SK-N-MC (cell line): ENCODE measurements at places on chromosomes 3 and 15.

DNA sequence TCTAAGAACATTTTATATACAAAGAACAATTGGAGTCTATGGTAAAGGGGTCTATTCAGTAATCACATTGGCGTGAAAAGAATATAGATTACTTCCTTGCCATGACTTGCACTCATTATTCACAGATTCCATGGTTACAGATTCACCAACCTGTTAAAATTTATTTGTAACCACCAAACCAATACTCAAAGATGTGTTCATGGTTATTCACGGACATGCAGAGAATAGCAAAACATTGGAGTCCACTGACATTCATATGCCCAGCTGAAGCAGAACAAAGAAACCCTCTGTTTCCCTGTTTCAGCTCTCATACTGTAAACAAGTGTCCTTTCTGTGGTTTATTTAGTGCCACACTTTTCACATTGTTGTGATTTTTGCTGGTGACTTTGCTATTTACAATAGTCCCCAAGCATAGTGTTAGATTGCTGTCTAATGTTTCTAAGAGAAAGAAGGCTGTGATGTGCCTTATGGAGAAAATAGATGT lies 185.8 kb upstream of the TTC14 start:
- DNase-seq, result no peak

- no peak for DNase-seq
These were observed 5.6 kb downstream of the LINGO1 start for GRCh38 chr15:77627067-77627466.

DNA sequence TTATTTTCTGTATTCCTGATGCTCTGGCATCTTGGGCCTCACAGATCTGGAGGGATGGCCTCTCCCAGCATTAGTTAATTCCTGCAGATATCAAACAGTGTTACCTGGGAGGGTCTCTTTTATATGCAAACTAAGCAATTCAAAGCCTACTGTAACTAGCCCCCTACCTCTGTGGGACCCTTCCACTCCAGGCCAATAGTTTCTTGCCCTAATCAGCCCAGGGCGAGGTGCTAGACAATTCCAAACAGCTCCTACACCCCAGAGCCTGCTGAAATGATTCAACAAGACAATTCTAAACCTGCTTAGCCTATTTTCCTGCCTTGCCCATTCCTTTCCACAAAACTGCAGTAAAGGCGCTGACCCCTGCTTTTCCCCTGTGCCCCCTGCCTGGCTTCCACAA lies 106.6 kb upstream of the IGSF10 start:
- DNase-seq, result no peak

- no peak for DNase-seq
These were observed 19.0 kb downstream of the SEMA7A start for GRCh38 chr15:74414603-74415338.

- peak; percentile 3 for DNase-seq
These were observed 217.6 kb downstream of the ARRDC4 start for GRCh38 chr15:98177966-98178592.

GRCh38 chr3:190108804-190109203 lies 11.9 kb downstream of the P3H2 start:
- DNase-seq, result no peak

GRCh38 chr3:4647411-4647810 lies 154.3 kb downstream of the ITPR1 start:
- no peak for DNase-seq

GRCh38 chr3:168473334-168473890 lies 377.7 kb upstream of the GOLIM4 start:
- no peak for DNase-seq

- no peak for DNase-seq
These were observed 2.9 kb downstream of the CCNL1 start for GRCh38 chr3:157156837-157157635.

- DNase-seq, result no peak
These were observed 4.6 kb upstream of the SIN3A start for GRCh38 chr15:75455982-75456531.

DNA sequence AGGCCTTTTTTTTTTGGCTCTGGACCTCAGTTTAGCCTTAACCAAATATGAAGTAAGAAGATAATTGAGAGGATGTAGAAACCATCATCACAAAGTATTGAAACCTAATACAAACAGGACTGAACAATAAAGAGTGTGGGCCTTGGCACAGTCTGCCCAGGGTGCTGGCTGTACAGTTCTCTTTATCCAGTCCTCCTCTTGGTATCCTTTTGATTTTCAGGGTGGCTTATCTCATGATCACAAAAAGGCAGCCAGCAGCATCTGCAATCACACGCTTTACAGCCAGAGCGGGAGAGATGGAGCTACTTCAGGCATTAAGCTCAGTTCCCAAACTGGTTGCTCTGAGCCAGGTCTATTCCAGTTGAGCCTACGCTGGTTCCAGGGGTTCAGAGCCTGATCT lies 239.7 kb downstream of the RPLP1 start:
- DNase-seq, result no peak

- no peak for DNase-seq
These were observed 130.6 kb downstream of the FAM174B start for GRCh38 chr15:92524874-92525565.

GRCh38 chr15:72423256-72423655 lies 25.2 kb downstream of the TMEM202 start:
- DNase-seq, result no peak

GRCh38 chr15:69626095-69627066 lies 173.8 kb downstream of the RPLP1 start:
- DNase-seq, result no peak

- DNase-seq, result no peak
These were observed 1.3 kb downstream of the PIK3CA start for GRCh38 chr3:179149406-179149867.

DNA sequence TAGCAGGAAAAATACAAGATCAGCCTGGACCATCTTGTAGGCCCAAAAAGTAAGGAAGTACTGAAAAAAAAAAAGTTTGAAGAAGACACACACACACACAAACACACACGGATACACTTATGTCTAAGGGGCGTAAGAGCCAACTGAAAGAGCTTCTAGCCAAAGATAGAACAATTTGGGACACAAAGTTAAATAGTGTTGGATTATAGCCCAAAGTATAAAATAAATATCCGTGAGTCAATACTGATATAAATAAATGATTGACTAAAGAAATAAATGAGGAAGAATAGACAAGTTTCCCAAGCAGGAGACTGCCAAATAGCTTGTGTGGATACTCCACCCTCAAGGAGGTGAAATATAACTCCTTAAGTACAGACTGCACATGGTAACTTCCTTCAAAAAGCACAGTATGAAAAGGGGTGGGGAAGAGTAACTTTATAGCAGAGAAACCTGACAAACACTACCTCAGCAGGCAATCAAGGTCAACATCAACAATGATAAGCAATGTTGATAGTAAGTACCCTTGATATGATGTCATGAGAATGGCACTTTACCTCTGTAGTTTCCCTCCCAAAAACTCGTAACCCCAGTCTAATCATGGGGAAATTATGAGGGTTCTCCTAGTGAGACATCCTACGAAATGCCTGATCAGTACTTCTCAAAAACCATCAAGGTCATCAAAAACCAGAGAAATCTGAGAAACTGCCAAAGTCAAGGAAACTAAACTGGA lies 187.3 kb upstream of the ATP11B start:
- DNase-seq, result no peak

GRCh38 chr3:161389445-161390035 lies 18.2 kb upstream of the SPTSSB start:
- DNase-seq, result no peak

GRCh38 chr15:68054628-68055223 lies 611 bp downstream of the PIAS1 start:
- DNase-seq, result no peak

DNA sequence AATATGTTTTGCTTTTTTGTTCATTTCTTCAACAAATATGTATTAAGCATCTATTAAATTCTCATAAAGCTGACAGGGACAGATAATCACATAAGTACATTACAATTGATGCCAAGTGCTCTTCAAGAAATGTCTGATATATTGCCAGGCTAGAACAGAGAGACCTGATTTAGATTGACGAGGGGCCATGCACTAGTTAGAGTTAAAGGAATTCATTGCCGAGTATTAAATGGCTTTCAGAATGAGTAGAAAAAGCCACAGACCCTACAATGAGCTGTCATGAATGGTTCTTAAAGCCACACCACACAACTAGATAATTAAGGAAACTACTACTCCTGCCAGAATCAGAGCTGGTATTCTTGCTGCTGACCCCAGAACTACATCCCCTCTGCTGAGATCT lies 250.2 kb upstream of the MME start:
- DNase-seq, result no peak

DNA sequence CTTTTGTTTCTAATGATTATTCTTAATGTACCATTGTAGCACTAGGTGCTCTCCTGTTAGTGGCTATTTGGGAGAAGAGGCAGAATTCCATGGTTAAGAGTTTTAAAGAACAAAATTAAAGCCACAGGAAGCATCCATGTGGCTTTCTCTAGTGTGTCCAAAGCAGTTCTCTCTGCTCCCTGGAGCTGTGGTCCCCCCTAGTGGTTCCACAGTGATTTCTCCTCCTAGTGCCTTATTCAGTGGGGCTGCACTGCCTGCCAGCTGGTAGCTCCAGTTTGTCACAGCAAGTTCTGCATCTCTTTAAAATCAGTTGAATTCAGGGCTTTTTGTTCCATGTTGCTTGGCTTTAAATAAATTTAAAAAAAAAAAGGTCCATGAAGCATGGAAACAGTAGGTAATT lies 39.6 kb upstream of the FAM98B start:
- no peak for DNase-seq

DNA sequence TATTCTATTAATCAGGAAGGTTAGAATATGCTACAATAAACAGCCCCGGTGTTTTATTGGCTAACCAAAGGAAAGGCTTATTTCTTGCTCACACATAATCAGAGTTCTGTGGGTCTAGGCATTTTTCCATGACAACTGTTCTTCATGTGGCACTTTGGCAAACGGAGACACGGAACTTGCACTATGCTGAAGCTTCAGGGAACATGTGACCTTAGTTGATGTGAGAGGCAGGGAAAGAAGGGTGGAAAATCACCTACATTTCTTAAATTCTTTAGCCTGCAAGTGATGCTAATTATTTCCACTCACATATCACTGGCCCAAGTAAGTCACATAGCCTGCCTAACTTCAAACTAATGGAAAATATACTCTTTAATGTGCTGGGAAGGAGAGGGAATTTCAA lies 344.6 kb downstream of the SV2B start:
- DNase-seq, result no peak

DNA sequence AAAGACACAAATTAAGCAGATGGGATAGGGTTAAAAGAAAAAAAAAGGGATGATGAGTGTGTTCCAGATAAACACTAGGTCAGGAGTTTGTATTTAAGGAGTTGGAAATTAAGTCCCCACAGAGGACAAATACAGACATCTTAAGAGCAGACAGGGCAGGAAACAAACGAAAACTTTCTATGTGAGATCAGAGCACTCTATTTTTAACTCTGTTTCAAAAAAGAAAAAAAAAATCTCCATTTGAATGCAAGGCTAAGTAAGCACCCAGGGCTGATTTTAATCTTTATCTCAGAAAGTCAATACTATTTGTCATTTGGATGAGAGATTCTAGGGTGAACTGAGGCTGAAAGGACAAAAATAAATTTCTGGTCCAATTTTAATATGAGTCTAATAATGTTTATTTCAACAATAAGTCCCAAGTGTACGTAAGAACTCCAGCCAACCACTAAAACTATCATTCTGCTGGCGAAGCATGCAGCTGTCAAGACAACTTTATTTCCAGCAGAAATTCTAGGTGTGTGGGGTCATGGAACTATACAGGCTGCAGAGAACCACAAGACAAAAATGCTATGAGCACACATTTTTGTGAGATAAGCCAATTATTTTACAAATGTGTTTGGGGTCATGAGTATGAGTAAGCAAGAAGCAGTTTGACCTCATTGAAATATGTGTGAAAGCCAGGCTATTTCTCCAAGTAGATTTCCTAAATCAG lies 186.1 kb downstream of the FMN1 start:
- DNase-seq, result no peak

GRCh38 chr15:74897300-74897701 lies 7.5 kb downstream of the MPI start:
- no peak for DNase-seq

DNA sequence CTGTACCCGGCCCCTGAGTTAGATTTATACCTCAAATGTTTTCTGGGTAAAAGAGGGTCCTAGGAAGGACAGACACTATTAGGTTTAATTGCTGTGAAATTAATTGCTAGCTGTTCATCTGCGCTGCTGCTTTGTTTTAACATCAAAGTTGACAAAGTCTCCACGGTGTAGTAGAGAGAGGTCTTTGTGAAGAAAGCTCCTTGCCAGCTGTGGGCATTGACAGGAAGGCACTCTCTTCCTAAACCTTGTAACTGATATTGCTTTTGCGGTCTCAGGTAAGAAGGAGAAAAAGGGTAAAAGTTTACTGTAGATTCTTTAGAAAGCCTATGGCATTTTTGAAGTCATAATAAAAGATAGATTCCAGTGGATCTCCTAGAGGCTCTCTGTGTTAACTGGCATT lies 68.1 kb downstream of the PTPRG start:
- no peak for DNase-seq

DNA sequence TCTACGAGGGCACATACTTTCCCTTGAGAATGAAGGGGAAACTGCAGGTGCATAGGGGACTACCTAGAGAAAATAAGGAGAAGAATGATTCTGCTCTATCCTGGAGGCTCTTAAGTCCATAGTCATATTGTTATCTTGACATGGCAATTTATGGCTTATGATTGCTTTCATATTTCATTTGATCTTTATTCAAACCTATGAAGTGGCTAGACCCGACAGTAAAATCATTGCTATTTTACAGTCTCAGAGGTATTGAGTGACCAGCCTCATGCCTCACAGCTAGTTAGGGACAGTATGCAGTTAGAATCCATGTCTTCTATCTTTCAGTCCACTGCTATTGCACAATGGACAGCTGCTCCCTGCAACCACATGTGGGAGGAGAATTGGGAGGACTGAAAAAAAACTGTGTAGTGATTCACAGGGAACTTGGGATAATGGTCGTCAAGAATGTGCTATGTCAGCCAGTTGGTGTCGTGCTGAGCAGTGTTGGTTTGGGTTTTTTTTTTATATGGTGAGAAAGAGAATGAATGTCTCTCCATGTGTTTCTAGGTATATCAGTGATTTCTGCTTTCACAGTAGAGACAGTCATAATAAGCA lies 63.2 kb upstream of the SPPL2A start:
- no peak for DNase-seq

DNA sequence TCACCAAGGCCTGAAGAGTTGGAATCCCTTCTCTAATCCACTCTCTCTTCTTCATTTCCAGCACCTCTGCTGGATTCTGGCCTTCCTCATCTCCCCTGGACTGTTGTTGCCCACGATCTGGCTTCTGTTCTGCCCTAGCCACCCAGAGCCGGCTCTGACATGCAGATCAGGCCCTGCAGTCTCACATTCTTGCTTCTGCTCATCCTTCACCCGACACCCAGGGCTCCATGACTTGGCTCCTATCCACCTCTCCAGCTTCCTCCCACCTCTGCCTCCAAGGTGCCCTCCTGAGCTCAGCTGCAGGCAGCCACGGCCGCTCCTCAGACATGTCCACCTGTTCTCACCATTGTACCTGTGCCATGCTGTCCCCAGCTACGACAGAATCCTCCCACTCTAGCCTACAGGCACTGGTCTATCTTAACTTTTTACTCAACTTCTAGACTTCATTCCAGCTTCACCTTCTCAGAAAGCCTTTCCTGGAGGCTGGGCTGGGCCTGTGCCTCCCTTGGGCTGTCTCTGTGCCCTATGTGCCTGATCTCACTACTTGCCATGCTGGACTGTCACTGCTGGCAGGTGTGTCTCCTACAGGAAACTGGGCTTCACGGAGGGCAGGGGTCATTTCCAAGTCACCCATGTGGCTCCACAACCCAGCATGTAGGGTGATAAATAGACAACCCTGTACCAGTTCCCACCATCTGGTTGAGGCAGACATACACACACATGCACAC lies 16.0 kb upstream of the TBC1D21 start:
- no peak for DNase-seq

- no peak for DNase-seq
These were observed 42.9 kb upstream of the CTSH start for GRCh38 chr15:78987556-78988360.
